Skeletal muscle tissue (tissue), 5 donors: ENCODE measurements at places on chromosomes 5 and 9. TPM values are rescaled to one million over a fixed set of nuclear protein-coding genes. Genes with fewer than 3 reads are reported as not detected.

The SLC45A2 gene
- 0.52 TPM for total RNA-seq

The PGM5 gene
- 69.4 TPM for total RNA-seq

The LRRC19 gene
- not detected for total RNA-seq

The TMEM252 gene
- not detected for total RNA-seq

The CDH10 gene
- 0.52 TPM for total RNA-seq

The IL5 gene
- total RNA-seq = not detected

The CMYA5 gene
- 93.9 TPM for total RNA-seq

The SNCB gene
- total RNA-seq = not detected

The C9orf72 gene
- total RNA-seq = 15.1 TPM

The ROPN1L gene
- total RNA-seq = not detected

The LCN1 gene
- total RNA-seq = not detected

The PFN3 gene
- total RNA-seq = not detected

The SPATA31A6 gene
- not detected for total RNA-seq

The GARIN3 gene
- not detected for total RNA-seq

The C9orf50 gene
- not detected for total RNA-seq

The CDKN2B-AS1 gene
- 0.52 TPM for total RNA-seq

The PCDHGB3 gene
- 3.1 TPM for total RNA-seq

The BARHL1 gene
- total RNA-seq = not detected

The SLC46A2 gene
- under 0.01 TPM for total RNA-seq

The PCDHA7 gene
- total RNA-seq = 0.52 TPM

The SLC35A4 gene
- 7.3 TPM for total RNA-seq

The C5 gene
- total RNA-seq = 9.9 TPM

The FGF18 gene
- 3.1 TPM for total RNA-seq

The FAM153A gene
- total RNA-seq = not detected

The F2R gene
- 13.0 TPM for total RNA-seq

The KCTD16 gene
- total RNA-seq = under 0.01 TPM

The PCDHB14 gene
- 4.2 TPM for total RNA-seq

The TTC23L gene
- not detected for total RNA-seq

The PKN3 gene
- 2.1 TPM for total RNA-seq

The FOXD1 gene
- 0.52 TPM for total RNA-seq

The SPATA31A3 gene
- total RNA-seq = not detected

The UNC5A gene
- total RNA-seq = not detected

The RABGAP1 gene
- total RNA-seq = 55.8 TPM
